H54 (cell line): ENCODE measurements at places on chromosomes 2 and 18.
A peak's percentile ranks its signal among the peaks of the same experiment; 100 is the strongest.

- no peak for DNase-seq
Observed at GRCh38 chr2:62578803-62579640, 73.0 kb upstream of the TMEM17 start.

DNA sequence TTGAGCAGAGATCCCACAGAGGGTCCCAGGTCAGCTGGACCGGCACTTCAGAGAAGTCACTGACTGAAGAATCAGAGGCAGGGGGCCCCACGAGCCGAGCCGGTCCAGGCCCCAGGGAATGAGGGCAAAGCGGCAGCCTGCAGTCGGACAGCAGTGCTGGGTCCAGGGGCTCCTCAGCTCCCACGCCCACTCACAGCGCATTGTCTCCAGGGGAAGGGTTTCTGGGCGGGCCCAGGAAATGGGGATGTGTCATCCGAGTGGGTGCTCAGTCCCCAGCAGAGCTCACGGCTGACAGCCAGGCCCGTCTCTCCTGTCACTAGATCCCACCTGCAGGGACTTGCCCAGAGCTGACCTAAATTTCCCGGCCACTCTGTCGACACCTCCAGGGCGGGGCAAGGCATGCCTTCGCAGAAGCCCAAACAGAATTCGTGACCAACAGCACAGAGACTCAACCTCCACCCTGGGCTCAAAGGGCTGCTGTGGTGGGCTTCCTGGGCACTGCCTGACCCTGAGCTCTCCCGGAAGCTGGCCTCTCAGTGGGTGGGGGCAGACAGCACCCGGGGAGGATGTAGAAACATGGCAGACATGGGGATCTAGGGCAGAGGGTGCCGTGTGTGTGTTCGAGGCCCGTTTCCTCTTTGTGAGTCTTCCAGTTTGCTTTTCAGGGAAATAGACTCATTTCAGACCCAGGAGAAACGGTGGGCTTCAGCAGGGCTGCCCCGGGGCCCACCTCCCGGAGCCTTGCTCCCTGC is 42.1 kb upstream of the TAF1B start:
- peak; percentile 58 for DNase-seq

DNA sequence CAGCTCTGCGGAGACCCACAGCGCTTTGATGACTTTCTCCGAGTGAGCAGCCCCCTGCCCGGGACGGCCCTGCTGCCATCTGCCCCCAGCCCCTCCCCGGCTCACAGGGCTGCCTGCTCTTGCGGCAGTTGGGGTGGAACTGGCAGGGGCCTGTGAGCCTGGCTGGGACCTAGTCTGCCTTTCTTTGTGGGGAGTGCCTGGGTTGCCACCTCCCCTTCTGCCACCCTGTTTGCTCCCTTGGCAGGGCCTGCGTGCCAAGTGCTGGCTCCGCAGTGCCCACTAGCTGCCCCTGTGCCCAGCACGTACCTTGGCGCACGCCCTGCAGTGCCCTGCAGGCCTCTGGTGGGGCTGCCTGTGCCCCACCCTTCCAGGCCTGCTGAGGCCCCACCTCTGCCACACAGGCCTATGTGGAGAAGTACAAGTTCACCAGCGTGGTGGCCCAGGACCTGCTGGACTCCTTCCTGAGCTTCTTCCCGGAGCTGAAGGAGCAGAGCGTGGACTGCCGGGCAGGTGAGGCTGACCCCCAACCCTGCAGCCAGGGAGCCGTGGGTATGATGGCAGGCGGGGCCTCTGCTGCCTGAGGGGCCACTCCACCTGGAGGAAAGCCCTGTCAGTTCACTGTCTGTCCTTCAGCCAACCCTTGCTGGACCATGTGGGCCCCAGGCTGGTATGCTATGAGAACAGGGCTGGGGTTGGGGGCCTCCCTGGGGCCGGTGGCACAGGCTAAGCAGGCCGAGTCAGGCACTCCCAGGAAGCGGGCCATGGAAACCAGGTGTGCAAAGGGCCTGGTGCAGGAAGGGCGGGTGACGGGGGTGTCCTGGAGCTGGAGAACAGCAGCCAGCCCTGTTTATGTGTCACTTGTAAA is 7.0 kb downstream of the RNPEPL1 start:
- no peak for DNase-seq

- DNase-seq = no peak
Observed at GRCh38 chr2:216557820-216558219, 59.2 kb downstream of the RPL37A start.

- no peak for DNase-seq
Observed at GRCh38 chr18:61334951-61335683, 1.9 kb downstream of the CDH20 start.

GRCh38 chr2:234429265-234429664 is 67.6 kb downstream of the ARL4C start:
- DNase-seq = no peak

GRCh38 chr2:161424394-161424769 is 8.3 kb downstream of the TBR1 start:
- no peak for DNase-seq

- DNase-seq = no peak
Observed at GRCh38 chr2:181483876-181484275, 26.7 kb downstream of the ITGA4 start.

DNA sequence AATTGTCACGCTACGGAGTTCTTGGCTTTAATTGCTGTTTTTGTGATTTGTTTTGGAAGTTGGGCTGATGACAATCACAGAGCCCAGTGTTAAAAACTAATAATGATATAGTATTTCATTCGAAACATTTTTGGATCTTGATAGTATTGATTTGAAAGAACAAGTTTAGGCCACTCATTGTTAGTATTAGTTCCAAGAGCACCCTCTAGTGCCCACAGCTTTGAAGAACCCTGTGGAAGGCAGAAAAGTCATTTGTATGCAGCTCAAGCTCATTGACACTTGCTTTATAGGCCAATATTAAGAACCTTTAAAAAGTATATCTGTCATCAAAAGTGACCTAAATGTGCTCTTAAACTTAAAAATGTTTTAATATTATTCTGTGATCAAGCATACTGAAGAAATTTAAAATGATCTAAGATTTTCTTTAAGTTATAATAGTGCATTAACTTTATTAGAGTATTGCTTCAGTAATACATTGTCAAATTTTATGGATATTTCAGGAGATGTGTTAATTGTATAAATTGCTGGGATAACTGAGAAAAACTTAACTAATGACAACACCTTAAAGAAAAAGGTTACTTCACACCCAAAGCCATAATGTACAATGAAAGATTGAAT is 191.0 kb downstream of the GRB14 start:
- no peak for DNase-seq

- no peak for DNase-seq
Observed at GRCh38 chr18:36153771-36154170, 24.1 kb downstream of the ELP2 start.

DNA sequence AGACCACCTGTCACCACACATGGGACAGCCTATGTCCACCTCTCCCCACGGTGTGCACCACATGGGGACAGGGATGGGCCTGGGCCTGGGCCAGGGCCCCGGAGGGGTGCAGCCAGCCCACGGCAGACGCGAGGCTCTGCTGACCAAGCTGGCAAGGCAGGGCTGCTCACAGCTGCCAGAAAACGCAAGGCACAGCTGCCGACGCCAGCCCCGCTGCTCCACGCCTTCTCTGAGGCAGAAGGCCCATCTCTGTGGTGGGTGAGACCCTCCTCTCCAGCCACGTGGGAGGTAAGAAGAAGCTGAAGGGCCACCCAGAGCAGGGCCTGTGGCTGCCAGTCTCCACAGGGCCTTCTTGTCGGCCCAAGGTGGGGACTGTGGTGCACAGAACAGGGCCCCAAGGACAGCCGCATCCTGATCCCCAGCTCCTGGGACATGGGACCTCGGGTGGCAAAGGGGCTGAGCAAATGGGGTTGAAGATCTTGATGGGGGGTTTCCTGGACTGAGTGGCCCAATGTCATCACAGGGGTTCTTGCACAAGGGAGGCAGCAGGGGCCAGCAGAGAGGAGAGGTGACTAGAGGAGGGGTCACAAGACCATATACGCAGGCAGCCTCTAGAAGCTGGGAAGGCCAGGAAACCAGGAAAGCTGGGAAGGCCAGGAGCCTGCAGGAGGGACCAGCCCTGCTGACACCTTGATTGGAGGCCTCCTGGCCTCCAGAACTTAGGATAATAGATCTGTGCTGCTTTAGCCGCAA is 72.3 kb downstream of the NDUFA10 start:
- DNase-seq = no peak

- no peak for DNase-seq
Observed at GRCh38 chr2:234629596-234629995, 132.7 kb upstream of the ARL4C start.

DNA sequence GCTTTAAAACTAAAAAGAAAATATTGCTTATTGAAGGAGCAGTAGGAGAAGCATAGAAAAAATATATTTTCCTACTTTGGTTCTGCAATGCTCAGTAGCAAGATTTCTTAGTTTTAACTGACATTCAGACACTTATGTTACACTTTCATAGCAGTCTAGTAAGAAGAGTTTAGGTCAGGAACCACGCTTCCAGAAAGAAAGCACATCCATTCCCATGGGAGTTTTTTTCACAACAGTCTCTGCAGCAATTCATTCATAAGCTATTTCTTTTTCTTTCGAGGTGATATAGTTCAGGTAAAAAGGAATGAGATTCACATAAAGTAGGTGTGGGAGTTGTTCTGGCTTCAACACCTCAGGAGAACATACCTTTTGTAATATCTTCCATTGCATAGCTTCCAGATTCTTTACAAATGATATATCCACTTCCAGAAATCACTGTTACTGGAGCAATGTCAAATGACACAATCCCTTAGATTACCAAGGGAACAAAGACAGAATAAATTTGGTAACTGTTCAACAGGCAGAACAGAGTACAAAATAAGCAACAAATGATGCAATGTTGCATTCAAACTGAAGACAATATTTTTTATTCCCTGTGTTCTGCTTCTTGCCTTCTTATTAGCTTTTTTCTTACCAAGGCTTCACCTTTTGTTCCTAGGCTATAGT is 95.2 kb upstream of the GULP1 start:
- DNase-seq = no peak

DNA sequence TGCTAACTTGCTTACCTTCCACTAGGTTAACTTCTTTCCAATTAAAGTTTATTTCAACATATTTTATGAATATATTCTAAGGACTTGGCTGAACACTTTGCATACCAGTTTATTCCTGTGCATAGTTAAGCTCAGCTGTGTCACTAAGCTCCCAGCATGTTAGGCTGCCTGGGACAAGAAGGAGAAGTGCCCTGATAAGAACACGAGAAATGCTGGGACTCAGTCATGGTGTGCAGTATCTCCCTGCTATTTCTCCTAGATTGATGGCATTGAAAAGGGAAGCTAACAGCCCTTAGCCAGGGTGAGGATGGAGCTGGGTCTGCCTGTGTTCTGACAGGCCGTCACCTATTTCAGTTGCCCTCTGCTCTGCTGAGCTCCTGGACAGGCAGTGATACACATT is 164.3 kb downstream of the TRABD2A start:
- no peak for DNase-seq

- DNase-seq = no peak
Observed at GRCh38 chr18:22311301-22311700, 106.4 kb downstream of the CTAGE1 start.

DNA sequence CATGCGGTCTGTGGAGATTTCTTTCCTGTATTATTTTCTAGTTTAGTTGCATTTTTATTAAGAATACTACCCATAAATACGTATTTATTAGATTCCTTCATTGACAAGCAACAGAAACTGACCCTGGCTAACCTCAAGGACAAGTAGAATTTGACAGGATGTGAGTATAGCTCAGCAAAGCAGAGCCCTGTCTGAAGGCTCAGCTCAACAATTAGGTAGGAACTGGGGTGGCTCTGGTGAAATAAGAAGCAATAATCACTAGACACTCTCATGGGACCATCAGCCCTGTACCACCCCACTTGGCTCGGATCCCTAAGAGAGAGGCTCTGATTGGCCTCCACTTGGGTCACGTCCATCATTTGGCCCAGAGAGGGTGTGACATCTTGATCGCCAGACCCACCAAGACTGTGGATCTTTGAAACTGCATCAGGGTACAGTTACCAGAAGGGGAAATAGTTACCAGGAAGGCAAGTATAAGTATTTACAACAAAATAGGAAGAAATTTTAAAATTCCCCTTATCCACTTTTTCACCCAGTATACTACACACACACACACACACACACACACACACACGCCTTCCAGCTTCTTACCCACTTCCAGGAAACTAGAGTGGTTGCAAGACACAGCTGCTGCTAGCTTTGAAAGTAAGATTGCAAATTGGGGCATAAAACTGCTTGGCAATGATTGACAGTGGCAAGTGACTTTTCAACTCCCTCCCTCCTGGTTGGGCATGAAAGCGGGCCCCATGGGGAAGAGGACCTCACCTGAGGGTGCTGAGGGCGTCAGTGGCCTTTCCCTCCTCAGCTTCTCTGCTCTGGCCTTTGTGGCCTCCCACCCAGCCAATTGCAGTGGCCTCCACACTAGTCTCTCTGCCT is 41.8 kb downstream of the KCTD18 start:
- DNase-seq = no peak

DNA sequence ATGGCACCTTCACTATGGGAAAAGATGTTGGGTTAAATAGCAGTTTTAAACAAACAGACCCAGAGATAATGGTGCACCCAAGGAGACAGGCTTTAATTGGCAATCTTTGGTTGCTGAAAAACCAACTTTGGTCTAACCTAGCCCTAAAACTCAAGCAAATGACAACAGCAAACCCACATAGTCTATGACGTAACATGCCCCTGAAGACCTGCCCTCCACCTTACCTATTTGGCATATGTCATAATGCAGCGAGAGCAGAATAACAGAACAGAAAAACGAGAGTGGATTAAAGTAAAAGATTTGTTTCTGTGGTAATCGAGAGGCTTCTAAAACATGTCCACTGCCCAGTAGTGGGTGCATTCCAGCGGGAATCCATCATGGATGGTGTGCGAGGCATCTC is 200.7 kb downstream of the DCDC2C start:
- DNase-seq = no peak

DNA sequence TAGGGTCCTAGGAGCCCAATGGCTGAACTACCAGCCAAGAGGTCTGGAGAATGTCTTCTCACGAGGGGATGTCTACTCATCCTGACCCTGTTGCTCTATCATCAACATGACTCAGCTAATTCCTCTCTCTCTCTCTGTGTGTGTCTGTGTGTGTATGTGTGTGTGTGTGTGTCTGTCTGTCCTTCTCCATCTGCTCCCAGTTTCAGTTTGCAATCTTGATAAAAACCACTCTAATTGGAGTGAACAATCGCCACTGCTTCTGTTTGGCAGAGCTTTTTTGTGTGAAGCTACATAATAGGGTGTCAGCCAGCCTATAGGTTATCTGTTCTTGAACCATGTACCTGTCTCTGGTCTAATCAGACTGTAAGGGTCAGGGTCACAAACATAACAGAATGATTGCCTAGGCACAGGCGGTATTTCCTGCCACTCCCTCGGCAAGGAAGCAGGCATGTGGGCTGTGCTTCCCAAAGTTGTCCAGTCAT is 219.8 kb downstream of the SH3BP4 start:
- no peak for DNase-seq

DNA sequence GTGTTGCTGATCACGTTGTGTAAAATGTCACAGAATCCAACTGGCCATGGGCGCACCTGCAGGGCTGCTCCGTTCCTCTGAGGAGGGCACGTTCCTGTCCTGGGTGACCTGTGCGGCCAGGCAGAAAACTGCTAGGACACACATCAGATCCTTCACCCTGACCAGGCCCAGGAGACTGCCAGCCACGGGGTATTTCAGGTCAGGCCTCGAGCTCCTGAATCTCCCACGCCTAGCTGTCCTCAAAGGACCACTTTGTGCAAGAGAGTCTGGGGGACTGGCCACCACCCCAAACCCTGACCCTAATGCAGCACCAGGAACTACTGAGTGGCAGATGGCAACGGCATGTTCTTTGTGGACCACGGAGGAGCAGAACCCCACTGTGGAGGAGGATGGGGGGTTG is 11.1 kb downstream of the PRLH start:
- DNase-seq = no peak
